ENCODE measurements at places on chromosomes 4 and X.
A peak's percentile ranks its signal among the peaks of the same experiment; 100 is the strongest.

- no peak for DNase-seq
These were observed 126.9 kb upstream of the BCOR start for GRCh38 chrX:40224658-40225057.

DNA sequence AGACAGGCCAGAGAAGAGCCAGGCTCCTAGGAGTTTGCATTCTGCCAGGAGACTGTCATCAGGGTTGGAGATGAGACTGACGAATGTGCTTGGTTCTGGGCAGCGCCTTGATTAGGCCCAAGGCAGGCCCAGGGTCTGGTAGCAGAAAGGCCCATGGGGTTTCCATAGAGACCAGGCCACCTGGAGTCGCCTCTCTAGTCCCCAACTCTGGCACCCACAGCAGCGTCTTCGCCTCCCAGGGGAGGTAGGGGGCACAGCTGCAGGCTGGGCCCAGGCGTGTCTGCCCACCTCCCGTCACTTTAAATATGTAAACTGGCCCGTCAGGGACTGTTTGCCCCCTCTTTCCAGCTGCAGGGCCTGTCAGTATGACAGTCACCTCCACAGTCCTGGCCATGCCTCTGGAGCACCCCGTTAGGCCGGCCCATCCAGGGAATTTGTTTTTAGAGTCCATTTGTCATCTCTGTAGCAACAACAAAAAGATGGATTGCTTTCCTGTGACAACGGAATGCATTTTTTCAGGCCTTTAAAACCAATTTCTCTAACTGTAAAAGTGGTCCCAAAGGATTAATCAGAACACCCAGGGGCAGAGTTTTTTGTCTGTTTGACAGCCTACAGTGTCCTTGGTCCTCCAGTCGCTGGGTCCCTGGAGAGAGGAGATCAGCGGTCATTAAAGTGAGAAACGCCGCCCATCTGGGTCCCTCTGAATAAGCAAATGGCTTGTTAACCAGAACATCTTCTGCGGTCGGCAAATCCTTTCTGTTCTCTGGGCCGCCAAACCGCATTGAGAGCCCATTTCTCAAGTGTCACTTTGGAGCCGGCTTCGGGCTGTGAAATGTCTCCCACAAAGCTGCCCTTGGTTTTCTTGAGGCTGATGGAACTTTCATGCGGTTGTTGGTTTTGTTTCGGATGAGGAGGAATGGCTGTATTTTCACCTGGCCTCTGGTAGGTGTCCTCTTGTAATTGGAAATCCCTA lies 153.0 kb upstream of the PSAPL1 start:
- DNase-seq = no peak

DNA sequence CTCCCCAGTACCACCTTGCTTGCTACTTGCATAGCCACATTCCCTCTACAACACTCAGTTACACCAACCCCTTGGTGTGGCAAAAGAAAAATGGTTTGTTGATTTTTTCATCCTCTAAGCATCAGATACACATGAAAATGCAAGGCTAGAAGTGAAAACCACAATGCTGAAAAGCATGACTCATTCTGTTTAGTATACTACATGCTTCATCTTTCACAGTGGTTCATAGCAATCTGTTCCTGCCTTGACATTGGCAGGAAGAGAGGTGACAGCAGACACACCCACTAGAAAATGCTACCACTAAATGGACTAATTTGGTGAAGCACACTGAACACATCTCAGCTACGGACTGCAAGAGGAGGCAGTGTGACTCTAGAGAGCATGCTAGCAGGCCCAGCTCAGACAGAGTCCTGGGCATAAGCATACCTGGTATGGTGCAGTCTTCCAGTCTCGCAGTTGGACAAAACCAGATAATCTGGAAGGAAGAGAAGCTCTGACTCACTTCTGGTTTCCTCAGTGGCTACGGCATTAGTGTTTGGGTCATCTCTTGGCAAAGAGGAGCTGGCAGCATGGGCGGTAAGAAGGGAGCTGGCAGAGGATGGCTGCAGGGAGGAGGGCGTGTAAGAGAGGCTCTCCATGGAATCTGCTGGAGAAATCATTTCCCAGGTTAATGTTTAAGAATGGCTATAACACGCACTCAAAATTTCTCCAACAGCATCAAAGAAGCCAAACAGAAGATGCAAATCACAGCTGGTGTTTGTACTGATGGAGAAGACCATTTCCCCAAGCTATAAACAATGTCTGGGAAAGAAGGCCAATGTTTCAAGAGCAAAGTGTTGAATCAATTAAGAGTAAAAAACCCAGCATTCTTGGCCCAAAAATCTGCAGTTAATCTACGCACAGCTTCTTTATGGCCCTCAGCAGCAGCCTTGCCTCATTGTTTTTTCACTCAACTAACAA lies 37.8 kb downstream of the GAB3 start:
- no peak for DNase-seq

- DNase-seq = no peak
These were observed 11.7 kb downstream of the OTUD5 start for GRCh38 chrX:48945517-48946348.

GRCh38 chr4:8097141-8097541 lies 61.5 kb downstream of the ABLIM2 start:
- DNase-seq = peak; percentile 90

- DNase-seq = no peak
These were observed 32.4 kb downstream of the SMPX start for GRCh38 chrX:21725496-21725895.

GRCh38 chrX:123988423-123989111 lies 27.1 kb downstream of the STAG2 start:
- DNase-seq = no peak

DNA sequence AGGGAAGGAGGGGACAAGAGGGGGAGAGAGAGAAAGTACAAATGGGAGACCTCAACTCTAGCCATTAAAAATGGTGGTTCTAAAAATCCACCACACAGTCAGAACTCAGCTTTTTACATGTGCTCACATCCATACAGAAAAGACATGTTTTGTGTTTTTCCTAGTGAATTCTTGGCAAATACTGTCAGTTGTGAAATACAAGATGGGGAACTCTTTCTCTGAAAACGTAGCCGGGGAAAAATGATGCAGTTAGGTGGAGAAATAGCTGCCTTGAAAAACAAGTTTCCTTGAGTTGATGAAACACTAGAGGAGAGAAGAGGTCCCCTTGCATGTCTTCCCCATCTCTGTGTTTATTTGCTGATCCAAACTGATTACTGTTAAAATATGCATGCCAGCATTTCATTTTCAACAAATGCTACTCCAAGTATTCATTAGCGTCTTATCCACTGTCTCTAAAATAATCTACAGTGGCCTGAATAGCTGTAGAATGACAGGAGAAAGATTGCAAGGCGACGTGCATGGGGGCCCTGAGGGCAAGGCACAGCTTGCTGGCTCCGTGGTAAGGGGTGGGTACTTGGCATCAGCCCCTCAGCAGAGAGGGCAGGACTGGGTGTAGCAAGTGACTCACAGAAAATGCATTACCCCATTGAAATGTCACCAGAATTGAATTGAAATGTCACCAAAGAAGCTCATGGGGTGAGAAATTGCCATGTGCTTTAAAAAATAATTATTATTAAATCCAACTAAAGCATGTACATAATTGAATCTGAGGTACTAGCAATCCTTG lies 48.1 kb upstream of the TBL1X start:
- DNase-seq = no peak

DNA sequence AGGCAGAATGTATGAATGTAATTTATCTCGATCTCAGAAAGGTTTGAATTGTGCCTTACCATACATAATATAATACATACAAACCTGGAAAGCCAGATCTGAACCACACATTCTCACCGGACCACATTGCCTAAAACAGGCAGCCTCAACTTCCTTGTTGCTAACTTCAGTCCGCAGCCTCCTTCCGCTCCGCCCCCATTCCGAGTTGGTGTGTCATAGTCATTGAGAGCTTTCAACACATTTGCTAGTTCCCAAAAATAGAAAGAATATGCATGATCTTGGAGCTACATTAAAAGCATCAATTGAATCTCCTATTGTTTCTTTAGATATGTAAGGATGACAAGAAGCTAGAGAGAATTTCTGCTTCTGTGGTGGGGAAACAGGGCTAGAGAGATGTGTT lies 127.2 kb downstream of the ARHGEF9 start:
- DNase-seq = no peak

GRCh38 chr4:186764457-186764856 lies 40.8 kb upstream of the FAT1 start:
- DNase-seq = no peak

GRCh38 chr4:71400810-71401209 lies 62.0 kb downstream of the SLC4A4 start:
- no peak for DNase-seq

GRCh38 chr4:88523325-88524129 lies at the start of gene PYURF:
Gene PYURF (minus strand): TSS chr4:88523776. CDS start chr4:88523700, 76 bp downstream.
- peak; percentile 98 for DNase-seq

DNA sequence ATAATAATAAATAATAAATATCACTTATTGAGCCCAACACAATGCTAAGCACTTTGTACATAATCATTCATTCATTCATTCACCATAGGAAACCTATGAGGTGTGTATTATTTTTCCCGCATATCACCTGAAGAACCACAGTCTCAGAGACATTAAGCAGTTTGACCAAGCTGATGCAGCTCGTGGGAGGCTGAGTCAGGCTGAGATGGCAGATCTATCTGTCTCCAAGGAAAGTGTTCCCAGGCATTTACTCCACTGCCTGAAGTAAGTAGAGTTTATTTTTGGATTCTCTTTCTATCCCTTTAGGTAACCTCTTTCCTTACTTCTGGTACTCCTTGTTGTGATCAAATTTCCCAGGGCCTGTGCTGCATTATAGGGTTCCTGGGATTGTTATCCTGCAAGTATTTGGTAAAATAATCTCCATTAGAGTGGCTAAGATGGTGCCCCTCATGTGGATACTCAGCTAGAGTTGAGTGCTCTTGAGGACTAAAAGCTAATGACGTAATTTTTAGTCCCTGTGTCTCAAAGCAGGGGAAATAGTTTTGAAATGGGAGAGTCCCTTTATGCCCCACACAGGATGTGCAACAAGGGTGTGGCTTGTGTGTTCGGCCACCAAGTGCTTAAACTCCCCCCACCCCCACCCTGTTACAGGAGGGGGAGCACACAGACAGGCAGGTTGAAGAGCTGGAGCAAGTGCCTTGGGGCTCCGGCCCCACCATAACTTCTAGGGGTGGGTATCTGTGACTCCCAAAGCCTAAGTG lies 467.0 kb downstream of the STIM2 start:
- no peak for DNase-seq

GRCh38 chrX:87846956-87847355 lies 329.4 kb downstream of the KLHL4 start:
- DNase-seq = no peak

Measured in chondrocyte (in vitro differentiated cells).